ENCODE measurements at places on chromosomes 1 and 21. TPM values are rescaled to one million over a fixed set of nuclear protein-coding genes. Genes with fewer than 3 reads are reported as not detected.
A peak's percentile ranks its signal among the peaks of the same experiment; 100 is the strongest.

GRCh38 chr21:45999581-46000181 lies 18.1 kb downstream of the COL6A1 start:
- no peak for ATAC-seq

DNA sequence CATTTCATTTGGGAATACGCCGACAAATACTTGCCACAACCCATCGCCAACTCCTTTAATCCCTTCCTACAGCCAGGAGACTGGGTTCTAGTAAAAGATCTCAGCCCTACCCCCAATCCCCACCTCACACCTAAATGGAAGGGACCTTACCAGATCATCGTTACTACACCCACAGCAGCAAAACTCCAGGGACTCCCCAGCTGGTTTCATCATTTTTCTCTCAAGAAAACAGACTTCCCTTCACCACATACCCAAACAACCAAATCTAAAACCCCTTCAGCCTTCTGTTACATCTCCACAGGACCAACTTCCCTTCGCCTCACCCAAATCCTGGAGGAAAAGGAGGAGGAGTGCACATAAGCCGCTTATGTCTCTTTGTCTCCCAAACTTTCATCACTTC lies 23.7 kb upstream of the SLC2A5 start:
- ATAC-seq: no peak

DNA sequence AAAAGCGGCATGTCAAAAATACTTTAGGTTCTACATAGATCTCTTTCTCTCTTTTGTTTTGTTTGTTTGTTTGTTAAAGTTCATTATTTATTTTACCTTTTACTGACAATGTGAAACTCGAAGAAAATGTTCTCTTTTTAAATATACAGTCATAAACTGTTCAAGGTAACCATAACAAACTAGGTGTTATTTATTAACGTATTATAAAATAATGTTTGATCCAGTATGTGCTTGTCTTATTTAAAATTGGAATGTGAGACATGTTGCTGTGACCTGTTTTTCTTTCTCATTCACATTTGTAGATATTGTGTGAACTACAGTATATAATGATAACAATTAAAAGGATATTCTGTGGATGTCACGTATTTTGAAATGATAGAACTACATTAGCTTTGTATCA lies 5.9 kb upstream of the LEPR start:
- no peak for ATAC-seq

DNA sequence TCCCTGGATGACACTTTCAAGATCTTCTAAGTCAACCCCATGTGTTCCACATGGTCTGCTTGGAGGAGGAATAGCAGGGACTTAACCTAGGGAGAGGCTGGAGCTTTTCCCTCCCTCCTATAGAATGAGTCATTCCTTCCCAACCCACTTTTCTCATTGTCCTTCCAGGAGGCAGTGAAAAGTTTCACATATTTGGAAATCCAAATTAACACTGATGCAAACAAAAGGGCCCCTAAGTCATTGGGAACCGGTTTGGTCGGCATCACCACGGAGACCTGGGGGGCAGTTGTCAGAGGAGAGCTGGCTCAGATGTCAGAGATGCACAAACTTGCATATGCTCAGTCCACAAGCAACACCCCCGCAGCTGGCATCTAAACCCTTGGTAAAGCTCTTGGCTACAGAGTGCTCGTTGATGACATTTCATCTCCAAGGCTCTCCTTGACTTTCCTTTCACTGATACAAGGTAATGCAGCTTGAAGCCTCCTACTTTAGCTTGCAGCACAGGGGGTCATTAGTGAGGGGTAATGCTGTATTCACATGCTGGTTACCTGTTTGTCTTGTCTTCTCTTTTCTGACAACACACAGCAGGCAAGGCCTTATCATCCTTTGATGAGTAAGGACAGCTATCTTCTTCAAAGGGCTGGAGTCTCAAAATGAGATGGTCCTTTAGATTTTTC lies 12.3 kb upstream of the LRRC8D start:
- ATAC-seq: no peak

GRCh38 chr1:168628807-168629206 lies 52.4 kb downstream of the XCL1 start:
- peak; percentile 99 for ATAC-seq

DNA sequence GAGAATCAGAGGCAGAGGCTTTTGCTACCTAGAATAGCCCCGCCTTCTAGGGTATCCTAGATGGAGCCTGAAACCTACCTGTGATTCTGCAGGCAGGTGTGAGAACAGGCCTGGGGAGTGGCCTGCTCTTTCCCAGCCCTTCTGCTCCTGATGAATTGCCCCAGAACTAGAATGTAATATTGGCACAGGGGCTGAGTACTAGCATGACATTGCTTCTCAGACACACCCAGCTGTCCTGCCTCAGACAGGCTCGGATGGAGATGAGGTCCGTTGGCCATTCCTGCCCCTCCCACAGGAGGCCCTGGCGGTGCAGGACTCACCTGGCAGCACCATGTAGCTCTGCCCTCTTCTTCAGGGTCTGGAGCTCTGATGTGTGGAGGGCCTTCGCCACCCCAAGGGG lies 237.6 kb downstream of the GRIK3 start:
- no peak for ATAC-seq

DNA sequence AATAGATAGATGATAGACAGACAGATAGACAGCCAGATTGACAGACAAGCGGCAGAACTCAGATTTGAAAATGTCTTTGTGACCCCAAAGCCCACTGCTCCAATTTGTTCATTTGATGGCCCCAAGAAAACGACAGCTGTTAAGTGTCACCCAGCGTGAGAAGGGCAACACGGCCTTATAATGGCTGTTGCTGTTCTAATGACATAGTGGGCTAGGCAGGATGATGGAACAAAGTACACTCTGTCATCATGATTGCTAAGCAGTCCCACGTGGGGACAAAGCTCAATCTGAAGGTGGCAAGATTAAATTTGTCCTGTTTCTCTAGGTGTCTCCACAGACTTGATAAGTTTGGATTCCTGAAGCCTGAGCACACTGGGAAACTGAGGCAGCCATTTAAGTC lies 112.9 kb downstream of the DAB1 start:
- no peak for ATAC-seq

DNA sequence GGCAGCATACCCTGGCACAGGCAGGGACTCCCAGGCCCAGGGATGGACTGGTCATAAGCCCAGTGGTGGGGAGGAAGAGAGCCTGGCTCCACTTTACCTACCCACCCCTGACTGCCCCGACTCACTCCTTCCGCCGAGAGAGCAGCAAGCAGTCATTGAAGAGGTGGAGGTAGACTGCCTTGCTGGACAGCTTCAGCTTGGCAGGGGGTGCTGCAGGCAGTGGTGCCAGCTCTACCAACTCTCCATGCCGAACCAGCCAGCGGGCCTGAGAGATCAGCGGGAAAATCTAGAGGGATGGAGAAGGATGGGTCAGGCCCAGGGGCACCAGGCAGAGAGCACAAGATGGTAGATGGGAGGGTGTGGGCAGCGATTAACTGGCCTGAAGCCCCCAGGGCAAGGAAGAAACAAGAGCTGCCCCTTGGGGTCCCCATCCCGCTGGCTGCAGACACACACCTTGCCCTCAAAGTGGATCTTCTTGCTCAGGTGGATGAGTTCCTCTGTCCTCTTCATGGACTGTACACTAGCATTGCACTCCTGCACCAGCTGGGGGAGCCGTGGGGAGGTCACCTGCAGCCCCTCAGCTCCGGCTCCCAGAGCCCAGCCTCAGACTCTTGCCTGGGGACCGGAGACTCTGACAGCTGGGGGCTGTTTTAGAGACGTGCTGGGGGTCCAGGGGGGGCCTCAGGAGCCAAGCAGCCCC lies 7.7 kb downstream of the ARHGEF19 start:
- ATAC-seq: no peak

- ATAC-seq: no peak
Measured at GRCh38 chr1:106675558-106675957, 380.9 kb upstream of the PRMT6 start.

DNA sequence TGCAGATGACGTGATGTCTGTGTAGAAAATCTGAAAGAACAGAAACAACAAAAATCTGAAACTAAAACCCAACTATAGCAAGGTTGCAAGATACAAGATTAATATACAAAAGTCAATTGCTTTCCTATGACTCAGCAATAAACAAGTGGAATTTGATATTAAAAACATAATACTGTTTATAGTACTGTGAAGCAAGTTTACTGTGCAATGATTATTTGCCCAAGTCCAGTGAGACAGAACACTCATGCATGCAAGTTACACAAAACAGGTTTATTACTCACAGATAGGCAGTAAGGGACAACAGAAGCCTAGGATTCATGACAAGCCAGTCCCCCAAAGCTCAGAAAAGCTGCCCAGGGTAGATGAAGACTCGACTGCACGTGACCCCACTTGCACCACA lies 62.4 kb upstream of the RAB4A start:
- no peak for ATAC-seq

- no peak for ATAC-seq
Measured at GRCh38 chr21:37462087-37462861, 95.7 kb downstream of the DYRK1A start.

- ATAC-seq: peak; percentile 80
Measured at GRCh38 chr1:27650539-27651175, 15.7 kb upstream of the FGR start.

DNA sequence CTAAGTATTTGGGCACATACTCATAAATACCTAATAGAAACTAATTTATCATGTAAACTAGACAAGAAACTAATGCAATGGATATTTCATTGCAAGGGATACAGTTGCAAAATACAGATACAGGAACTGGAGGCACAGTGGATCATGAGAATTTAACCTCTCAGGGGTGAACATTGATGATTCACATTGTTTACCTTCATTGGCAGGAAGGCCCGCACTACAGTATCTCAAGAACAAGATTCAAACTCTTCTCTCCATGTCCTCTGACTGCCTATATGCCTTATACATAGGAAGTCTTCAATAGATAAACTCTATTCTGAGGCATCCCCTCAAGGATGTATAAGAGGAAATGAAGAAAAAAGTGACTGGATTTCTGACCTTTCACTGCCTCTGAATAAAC lies 18.4 kb upstream of the PTBP2 start:
- ATAC-seq: no peak

- no peak for ATAC-seq
Measured at GRCh38 chr1:6265151-6265550, 4.3 kb upstream of the GPR153 start.

GRCh38 chr1:190001187-190001586 lies 476.5 kb downstream of the BRINP3 start:
- ATAC-seq: no peak

DNA sequence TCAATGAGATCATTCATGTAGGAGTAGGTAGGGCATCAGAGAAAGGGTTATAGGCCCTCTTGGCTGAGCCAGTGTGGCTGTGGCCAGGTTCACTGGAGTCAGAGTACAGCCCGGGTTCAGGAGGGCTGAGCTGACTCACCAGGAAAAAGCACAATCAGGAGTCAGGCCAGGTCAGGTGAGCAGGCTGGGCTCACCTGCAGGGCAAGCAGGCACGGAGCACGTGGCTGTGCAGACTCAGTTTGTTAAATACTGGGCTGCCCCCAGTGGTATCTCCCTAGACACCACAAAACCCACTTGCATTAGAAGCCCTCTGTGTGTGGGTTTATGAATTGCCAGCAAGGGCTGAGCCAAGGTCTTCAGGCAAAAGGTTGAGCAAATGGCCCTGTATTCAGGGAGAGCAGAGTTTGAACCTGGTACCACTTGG lies 122.1 kb upstream of the SERBP1 start:
- ATAC-seq: no peak

DNA sequence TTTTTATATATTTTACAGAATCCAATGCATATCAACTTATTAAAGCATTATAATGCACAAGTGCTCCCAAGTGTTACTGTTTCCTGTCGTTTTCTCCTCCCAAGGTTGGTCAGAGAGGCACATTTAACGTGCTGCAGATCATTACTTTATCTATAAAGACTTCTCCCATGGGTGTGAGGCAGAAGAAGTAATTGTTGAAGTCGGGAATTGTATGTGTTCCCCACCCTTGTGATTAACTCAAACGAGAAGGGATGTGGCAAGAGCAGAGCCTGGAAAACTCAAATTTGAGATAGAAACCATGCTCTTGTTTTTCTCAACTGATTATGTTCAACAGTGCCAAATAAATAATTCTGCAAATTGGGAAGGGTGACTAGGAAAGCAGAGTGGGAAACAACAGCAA lies 412.5 kb upstream of the ADAMTS5 start:
- ATAC-seq: no peak

DNA sequence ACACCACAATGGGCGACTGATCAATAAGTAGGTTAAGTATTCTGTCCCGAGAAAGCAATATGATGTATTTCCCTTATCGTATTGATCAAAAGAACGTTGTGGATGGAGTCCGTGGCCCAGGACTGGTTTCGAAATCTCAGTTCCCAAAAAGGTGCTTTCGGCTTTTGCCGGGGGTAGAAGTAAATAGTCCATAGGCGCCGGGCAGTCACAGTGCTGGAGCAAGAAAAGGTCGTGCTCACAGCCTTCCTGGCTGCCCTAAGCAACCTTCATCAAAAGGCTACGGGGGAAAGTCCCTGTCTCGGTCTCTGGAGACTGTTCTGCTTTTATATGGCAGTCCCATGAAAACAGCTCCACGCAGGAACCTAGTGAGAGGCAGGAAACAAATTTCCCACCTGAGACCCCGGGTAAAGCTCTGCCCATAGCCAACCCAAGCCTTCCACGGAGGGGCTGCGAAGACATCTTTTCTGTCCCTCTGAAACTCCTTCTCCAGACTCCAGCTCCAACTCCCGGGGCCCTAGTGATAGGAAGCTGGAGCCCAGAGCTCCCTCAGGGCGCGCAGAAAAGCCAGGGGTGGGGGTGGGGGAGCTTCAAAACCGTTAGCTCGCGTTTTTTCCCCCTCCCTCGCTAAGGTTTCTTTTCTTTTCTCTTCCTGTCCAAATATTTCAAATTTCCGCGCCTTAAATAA lies 7.0 kb downstream of the CDKN2C start:
- peak; percentile 68 for ATAC-seq

DNA sequence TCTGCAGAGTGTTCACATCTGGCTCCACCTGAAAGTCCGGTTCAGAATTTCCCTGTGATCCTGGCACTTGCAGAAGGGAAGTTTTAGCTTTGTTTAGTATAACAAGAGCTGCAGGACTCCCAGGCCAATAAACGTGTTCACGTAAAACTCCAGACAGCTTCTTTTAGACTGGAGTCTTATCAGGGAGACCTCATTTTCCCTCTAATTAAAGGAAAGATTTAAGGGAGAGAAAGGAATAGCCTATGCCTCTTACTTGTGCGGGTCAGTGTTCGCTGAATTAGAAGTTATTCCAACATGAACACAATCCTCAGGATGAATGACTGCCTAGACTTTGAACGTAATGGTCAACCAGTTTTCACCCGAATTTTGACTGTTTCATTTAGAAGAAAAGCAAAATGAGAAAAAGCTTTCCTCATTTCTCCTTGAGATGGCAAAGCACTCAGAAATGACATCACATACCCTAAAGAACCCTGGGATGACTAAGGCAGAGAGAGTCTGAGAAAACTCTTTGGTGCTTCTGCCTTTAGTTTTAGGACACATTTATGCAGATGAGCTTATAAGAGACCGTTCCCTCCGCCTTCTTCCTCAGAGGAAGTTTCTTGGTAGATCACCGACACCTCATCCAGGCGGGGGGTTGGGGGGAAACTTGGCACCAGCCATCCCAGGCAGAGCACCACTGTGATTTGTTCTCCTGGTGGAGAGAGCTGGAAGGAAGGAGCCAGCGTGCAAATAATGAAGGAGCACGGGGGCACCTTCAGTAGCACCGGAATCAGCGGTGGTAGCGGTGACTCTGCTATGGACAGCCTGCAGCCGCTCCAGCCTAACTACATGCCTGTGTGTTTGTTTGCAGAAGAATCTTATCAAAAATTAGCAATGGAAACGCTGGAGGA lies 202.1 kb upstream of the SGIP1 start:
- peak; percentile 59 for ATAC-seq

- no peak for ATAC-seq
Measured at GRCh38 chr21:40723317-40723716, 123.6 kb downstream of the DSCAM start.

- peak; percentile 15 for ATAC-seq
Measured at GRCh38 chr1:64920941-64921589, 45.3 kb downstream of the JAK1 start.

The SPRR4 gene
- not detected for total RNA-seq

The CA6 gene
- 0.78 TPM for total RNA-seq

The BSND gene
- total RNA-seq: 0.06 TPM

The SLC6A9 gene
- total RNA-seq: 2.8 TPM

Data from activated T-helper 17 cell treated with anti-CD3 and anti-CD28 coated beads, Interleukin-2, amount 50 U/mL, for 72 hours (primary cell).